ENCODE measurements at places on chromosomes 3 and 15.

DNA sequence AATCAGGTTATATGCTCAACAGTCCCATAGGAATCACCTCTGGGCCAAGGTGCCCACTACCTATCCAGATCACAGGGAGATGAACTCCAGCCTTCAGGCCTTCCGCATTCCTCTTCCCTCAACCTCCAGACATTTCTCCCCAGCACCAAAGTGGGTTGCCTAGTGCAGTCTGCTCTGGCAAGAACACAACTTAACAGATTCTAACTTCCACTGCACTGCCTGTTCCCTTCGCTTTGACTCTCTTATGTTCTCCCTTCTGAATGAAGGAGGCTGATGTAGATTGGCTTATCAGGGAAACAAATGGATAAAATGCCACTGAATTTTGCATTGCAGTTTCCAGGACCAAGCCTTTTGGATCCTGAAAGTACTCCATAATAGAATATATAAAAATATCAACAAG is 106.3 kb downstream of the SRGAP3 start:
- DNase-seq: no peak

DNA sequence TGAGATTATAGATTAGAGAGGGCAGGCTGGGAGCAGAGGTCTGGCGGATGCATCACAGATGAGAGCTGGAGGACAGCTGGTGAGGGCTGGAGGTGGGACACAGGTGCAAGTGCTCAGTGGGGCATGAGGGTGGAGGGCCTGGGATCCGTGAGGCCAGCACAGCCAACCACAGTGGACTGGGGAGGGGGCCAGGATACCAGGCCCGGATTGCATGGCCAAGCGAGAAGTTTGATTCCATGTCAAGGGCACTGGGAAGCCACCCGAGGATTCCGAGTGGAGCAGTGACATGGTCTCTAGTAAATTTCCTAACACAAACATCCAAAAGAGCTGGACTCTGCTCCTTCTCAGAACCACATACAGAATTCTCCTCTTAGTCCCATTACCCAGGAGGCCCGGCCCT is 44.0 kb upstream of the SLC41A3 start:
- DNase-seq: no peak

DNA sequence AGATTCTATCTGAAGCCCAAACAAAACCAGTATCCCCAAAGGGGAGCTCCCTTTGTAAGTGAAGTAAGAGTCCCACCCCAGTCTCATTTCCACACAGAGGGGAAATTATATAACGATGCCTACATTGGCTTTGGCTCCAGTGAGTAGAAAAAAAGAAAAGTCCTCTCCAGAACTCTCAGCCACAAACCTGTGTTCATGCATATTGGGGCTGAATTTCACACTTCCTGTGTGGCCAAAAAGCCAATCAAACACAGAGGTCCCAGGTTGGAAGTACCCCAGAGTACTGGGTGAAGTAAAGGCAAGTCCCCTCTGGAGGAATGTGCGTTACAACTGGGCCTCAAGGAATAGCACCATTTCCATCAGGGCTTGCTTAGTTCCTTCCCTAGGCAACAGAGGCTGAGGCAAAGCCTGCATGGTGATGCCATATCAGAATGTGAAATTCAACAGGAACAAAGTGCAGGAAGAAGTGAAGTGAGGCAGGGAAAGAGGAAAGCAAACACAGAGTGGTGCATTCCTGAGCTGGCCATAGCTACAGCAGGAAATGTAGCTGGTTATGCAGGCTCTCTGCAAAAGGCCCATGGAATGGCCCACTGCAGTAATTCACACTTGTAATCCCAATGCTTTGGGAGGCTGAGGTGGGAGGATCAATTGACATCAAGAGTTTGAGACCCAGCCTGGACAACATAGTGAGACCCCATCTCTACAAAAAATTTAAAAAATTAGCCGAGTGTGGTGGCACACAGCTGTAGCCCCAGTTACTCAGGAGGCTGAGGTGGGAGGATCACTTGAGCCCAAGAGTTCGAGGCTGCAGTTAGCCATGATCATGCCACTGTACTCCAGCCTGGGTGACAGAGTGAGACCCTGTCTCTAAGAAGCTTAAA is 16.6 kb upstream of the CX3CR1 start:
- no peak for DNase-seq

GRCh38 chr3:122873741-122874515 is 79.1 kb downstream of the SLC49A4 start:
- DNase-seq: no peak

DNA sequence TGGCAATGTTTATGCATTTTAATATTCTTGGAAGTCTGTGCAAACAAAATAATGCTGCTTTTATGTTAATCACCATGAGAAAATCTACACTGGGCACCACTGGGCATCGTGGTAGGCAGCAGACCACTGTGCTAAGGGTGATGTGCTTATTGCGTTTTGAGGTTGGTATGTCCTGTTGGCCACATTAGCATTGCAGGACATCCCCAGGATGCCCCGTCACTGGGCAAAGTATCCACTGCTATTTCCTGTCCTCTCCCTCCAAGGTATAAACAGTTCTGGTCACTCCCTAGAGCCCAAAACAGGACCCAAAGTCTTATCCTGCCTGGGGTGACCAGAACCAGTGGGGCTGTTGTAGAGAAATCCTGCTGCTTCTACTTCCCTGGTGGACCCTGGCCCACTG is 284.2 kb upstream of the ROPN1 start:
- no peak for DNase-seq

Data from hematopoietic multipotent progenitor cell treated with erythropoietin and hydrocortisone succinate and interleukin-3 and kit ligand, for 6 days (in vitro differentiated cells).